Motor neuron (in vitro differentiated cells): ENCODE measurements at places on chromosomes 1 and 21.

DNA sequence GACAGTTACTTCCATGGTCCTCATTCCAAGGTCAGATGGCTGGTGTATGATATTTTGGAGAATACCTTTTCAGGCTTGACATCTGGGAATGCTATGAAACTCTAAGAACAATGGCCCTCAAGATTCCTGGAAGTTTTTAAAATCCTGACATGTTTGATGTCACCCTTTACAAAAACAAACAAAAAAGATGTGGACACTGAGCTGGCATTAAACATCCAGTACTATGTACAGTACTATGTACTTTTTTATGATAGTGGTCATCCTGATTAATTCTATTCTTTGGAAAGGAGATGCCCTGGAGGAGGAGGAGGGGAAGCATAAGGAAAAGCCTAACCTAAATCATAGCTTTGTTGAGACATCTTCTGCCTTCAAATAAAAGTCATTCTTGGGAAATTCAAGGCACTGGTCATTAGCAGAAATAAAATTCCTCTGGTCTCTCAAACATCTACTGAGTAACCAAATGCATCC is 235.4 kb downstream of the HMCN1 start:
- ATAC-seq = no peak

DNA sequence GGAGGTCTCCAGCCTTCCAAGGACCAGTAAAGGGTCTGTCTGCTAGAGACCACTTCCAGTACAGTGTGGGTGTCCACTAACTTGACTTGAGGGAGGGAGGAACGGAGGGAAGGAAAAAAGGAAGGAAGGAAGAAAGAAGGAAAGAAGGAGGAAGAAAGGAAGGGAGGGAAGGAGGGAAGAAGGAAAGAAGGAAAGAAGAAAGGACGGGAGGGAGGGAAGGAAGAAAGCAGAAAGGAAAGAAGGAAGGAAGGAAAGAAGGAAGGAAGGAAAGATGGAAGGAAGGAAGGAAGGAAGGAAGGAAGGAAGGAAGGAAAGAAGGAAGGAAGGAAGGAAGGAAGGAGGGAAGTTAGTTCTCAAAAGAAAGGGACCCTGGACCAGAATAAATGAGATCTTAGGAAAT is 26.8 kb upstream of the HSD3B1 start:
- ATAC-seq = no peak

GRCh38 chr1:203167026-203167912 is 8.4 kb downstream of the MYBPH start:
- peak; percentile 88 for ATAC-seq

- no peak for ATAC-seq
These were observed 658.9 kb downstream of the PTPRU start for GRCh38 chr1:29895201-29895600.

GRCh38 chr1:10149231-10149630 is 61.1 kb upstream of the KIF1B start:
- no peak for ATAC-seq

DNA sequence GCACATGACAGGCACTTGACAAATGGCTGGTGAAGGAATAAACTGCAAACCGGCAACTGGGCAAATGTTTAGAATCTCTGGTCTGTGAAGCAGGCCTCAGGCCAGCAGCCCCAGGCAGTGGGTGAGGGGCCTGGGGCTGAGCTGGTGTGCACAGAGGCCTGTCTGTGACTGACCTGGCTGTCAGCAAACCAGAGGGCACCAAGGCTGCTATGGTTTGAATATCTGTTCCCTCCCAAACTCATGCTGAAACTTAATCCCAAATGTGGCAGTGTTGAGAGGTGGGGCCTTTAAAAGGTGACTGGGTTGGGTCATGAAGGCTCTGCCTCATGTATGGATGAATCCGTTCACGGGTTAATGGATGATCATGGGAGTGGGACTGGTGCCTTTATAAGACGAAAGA is 139.8 kb downstream of the DMRTB1 start:
- no peak for ATAC-seq

DNA sequence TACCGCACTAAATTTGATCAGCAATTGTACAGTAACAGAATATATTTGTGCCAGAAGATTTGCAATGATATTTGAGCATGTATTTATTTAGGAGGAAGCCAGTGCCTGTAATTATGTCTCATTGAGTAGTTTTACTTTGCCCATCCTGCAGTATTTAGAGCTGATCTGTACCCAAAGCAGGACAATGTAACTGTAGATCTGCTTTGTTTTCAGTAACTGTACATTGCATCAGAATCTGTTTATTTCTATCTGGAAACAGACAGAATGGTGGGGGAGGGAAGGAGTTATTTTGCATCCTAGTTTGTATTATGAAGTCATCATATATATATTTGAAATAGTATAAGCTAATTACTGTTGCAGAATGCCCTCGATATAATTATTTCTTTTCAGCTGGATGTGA is 36.2 kb upstream of the LRRC8C start:
- no peak for ATAC-seq

GRCh38 chr1:166925810-166926478 is 49.4 kb downstream of the ILDR2 start:
- ATAC-seq = peak; percentile 85

DNA sequence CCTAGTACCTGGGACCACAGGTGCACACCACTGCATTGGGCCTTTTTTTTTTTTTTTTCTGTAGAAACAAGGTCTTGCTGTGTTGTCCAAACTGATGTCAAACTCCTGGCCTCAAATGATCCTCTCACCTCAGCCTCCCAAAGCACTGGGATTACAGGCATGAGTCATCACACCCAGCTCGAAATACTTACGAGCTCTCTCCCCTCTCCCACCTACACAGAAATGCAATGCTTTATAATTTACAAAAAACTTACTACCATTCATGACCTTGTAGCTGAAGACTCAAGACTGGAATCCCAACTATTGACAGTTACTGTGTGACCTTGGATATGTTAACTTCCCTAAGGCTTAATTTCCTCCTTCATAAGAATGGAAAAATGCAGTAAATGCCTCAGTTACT is 18.7 kb downstream of the FOXJ3 start:
- ATAC-seq = no peak

DNA sequence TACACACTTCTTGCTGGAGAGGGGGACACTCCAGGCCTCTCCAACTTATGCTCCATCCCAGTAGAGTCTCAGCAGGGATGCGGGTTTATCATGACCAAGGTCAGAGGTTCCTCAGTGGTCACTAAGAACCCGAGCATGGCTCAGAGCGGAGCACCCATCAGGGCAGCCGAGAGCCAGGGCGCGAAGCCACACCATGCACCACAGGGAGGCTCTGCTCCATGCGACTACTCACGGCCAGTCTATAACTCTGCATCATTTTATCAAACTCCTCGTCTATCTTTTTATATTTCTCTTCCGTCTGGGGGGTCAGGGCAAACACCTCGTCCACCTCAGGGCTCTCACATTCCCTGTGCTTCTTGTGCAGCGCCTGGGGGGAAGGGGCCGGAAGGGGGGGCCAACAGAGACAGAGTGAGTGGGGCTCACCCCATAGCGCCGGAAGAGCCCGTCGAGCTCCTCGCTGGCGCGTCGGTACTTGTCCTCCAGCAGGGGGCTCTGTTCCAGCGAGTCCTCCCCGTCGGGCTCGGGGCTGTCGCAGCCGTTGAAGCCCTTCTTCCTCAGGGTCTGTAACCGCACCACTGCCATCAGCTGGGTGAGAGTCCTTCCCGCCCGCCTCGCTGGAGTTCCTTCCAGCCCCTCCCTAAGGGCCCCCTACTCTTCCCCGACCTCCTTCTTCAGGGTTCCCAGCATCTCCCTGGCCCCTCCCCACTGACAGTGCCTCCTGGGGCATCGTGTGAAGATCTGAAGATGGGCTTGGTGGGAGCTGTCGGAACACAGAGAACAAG is 20.0 kb downstream of the MEF2D start:
- ATAC-seq = peak; percentile 54

- peak; percentile 70 for ATAC-seq
These were observed 16.3 kb downstream of the CCDC17 start for GRCh38 chr1:45607404-45608074.

- no peak for ATAC-seq
These were observed at the start of gene PTPN7 for GRCh38 chr1:202160377-202160940. Gene PTPN7, minus strand, starts transcription at chr1:202160602. Its CDS starts 1,200 bp downstream, at chr1:202159402.

- peak; percentile 85 for ATAC-seq
These were observed 72.0 kb downstream of the SLC66A1 start for GRCh38 chr1:19384113-19384512.

DNA sequence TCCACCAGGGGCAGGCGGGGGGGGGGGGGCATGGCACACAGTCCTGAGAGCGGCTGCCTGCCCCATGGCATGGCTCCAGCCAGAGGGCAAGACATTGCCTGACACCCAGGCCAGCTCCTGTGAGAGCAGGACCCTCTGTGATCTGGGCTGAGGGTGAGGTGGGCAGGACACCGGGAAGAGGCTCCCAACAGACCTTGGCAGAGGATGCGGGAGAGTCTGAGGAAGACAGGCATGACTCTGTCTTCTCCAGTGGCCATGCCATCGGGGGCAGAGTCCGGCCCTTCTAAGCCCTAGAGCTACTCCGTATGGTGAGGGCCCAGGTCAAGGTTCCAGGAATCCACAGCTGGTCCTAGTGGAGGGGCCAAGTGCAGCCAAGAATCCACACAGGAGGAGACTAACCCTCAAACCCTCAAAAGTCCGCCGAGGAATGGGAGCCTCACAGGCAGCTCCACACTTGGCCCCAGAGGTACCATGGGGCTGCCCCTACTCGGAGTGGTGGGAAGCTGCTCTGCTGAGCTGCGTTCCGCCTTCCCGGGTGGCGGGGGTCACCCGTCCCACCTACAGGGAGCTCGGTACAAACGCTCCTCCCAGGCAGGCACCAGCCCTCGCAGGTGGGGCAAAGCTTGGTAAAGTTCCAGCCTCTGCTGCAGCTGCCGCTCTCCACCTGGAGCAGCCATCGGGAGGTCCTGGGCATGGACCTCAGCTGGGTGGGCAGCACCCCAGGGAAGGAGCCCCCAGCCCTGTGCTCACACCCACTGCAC is 6.5 kb downstream of the ACTRT2 start:
- ATAC-seq = no peak

DNA sequence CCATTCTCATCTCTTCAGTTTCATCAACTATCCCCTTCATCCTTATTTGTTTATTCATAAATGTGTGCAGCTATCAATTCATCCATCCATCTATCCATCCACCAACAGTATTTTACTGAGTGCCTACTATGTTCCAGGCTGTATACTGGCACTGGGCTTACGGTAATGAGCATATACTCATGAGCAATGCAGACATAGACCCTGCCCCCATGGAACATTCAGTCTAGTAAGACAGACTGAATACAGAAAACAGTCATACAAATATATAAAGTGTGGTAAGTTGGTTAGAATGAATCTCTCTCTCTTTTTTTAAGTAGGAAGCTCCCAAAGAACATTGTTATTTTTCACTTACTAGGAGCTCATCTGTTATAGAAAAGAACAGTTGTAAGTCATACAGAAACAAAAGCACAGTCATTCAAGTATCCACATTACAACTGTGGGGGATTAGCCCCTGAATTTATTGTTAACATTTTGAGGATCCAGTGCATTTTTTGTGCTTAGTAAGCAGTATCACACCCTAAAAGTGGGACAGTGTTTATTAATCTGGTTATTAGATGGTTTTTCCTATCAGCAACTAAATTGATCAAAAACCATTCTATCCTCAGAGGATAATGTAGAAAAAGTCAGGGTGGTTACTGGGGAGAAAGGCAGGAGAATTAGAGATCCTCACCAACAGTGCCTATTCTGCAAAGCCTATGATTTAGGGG is 3.6 kb downstream of the SLC16A4 start:
- ATAC-seq = no peak

DNA sequence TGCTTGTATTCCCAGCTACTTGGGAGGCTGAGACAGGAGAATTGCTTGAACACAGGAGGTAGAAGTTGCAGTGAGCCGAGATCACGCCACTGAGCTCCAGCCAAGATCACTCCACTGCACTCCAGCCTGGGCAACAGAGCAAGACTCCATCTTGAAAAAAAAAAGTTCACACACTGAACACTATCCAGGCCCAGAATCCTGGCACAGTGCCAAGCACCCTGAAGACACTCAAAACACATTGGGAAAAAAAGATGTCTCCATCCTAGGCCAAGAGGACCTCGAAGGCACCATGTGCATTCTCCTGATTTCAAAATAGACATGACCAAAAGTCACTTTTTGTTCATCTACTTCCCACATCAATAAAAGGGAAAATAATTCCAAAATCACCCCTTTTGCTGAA is 38.7 kb downstream of the SLC9A1 start:
- ATAC-seq = no peak

- peak; percentile 99 for ATAC-seq
These were observed 70.5 kb upstream of the CTTNBP2NL start for GRCh38 chr1:112325504-112325903.

DNA sequence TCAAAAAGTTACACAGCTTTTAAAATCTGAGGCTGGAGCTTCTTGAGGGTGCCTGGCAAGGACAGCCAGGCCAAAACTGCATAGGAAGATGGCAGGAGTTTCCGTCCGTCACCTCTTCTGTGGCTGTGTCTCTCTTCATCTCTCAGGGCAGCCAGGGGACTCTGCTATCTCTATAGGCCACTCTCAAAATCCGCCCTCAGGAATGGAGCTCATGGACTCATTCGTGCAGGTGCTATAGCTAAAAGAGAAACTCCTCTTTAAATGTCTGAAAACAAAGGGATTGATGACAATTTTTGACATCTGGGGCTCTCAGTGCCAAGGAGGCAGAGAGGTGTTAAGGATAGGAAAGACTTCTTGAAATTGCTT is 27.2 kb downstream of the OVAAL start:
- ATAC-seq = no peak

DNA sequence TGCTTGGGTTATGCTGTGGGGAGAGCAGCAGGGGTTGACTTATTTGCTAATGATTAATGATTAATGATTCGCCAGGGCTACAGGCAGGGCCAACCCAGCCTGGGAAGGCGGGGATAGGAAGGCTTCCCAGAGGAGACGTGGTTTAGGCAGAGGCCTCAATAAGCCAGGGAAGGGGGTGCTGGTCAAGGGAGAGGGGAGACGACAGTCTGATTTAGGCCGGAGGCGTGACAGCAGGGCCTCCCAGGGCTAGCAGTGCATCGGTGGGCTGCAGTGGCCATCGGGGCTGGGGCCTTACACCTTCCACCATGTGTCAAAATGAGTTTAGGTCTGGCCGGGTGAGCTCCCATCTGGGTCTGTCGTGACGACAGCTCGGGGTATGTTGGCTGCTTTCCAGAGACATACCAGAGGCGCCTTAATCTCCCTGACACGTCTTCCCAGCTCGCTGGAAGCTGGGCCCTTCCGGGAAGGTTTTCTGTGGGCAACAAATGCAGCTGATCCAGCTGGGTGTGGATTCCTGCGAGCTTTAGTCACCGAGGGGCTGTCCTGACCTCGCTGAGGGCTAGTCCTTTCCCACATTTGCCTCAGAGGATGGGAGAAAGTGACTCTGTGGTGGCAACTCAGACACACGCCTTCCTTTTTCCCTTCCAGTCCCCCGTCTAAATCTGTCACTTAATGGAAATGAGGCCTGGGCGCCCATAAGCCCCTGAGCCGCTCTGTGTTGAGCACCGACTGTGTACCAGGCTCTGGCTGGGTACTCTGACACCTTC is 3.7 kb upstream of the SLC1A7 start:
- peak; percentile 89 for ATAC-seq

GRCh38 chr1:232278925-232279324 is 351.0 kb downstream of the SIPA1L2 start:
- ATAC-seq = no peak

- no peak for ATAC-seq
These were observed 10.7 kb upstream of the NPHP4 start for GRCh38 chr1:6002714-6003501.
